ENCODE measurements at places on chromosomes 3 and 15.

GRCh38 chr15:60871731-60872130, 357.4 kb downstream of the RORA start:
- DNase-seq = no peak

- no peak for DNase-seq
Observed at GRCh38 chr3:144104679-144105078, 133.1 kb downstream of the DIPK2A start.

DNA sequence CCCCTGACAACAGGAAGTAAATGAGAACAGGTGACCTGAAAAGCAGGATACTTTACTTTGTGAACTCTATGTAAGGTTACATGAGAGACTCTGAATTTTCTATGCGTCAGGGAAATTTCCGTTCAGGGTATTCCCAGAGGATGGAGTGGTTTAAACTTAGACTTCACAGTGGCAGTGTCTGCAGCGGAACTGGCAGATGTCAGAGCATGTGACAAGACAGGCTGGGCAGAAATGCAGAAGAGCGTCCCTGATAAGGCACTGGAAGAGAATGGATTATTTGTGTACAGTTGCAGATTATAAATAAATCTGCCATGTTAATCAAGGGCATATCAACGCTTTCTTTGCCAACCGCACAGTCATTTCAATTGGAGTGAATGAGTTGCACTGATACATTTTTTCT, 598.4 kb upstream of the ZNF717 start:
- no peak for DNase-seq

- no peak for DNase-seq
Observed at GRCh38 chr15:48622237-48622636, 23.3 kb downstream of the FBN1 start.

DNA sequence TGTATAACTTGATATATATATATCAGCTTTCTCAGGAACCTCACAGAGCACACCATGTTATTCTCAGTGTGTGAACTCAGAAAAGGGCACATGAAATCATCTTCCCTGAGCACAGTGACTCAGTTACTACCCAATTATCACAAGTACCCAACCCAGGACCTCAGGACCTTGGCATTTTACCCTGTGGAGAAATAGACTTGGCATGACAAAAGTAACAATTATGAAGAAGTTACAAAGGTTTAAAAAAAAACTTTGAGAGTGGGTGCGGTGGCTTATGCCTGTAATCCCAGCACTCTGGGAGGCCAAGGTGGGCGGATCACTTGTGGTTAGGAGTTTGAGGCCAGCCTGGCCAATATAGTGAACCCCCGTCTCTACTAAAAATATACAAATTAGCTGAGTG, 52.4 kb downstream of the ONECUT1 start:
- DNase-seq = no peak

DNA sequence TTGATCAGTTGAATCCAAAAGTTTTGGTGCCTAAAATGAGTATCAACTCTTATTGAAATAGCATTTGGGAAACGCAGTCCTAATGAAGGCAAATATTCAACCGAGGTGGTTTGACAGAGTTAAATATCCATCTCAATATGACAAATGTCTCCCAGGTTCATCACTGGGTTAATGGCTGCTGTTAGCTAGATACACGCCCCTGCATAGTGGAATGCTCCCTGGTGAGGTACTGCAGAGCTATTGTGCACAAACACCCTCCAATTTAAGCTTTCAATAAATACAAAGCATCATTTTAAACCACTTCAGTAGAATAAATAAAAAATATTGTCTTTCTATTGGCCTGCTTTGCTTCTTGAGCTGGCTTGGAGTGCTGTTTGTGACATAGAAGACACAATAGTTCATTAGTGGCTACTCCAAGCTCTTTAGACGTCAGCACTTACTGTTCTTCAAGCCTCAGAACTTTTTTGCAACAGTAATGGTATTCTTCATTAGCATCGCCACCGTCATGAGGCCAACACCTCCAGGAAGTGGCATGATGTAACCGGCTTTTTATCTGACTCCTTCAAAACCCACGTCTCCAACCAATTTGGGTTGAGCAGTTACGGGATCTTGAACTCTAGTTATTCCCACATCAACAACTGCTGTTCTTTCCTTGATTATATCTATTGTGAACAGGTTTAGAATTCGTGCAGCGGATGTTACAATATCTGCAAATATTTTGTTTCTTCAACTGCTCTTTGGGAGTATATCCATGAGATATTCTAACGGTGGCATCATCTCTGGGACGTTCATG, 1159.6 kb upstream of the EPHA6 start:
- no peak for DNase-seq

- no peak for DNase-seq
Observed at GRCh38 chr15:67038736-67039135, 26.7 kb upstream of the SMAD3 start.

DNA sequence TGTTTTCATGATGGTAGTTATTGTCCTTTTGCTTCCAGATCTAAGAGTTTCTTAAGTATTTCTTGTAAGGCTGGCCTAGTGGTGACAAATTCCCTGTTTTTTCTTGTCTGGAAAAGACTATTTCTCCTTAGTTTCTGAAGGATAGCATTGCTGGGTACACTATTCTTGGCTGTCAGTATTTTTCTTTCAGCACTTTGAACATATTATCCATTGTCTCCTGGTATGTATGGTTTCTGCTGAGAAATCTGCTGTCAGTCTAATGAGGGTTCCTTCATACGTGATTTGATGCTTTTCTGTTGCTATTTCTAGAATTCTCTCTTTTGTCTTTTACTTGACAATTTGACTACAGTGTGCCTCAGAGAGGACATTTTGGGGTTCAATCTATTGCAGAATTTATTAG, 134.3 kb downstream of the CGGBP1 start:
- DNase-seq = no peak

- no peak for DNase-seq
Observed at GRCh38 chr15:86382341-86382740, 302.7 kb downstream of the AGBL1 start.

GRCh38 chr3:84008623-84009022, 950.2 kb upstream of the CADM2 start:
- no peak for DNase-seq

DNA sequence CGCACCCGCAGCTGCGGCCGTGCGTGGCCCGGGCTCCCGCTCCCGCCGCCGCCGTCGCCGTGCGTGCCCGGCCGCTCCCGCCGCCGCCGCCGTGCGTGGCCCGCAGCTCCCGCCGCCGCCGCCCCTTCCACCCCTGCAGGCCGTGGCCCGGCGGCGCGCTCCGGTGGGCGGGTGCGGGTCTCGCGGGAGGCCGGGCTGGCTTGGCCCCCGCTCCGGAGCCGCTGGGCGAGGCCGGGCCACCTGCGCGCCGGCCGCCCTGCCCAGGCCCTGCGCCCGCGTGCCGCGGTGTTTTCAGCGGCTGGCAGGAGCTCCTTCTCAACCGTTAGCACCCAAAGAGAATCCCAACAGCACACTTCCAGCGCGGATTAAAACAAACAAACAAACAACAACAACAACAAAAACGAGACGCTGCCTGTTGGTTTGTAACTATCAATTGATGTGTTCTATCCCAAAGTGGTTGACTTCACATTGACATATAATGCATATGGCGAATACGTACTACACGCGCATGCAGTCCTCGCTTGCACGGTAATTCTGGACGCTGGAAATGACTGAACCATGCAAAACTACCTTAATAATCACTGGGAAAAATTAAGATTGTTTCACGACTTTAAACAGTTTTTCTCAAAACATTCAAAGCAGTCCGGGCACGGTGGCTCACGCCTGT, 113.7 kb upstream of the GOLGA8J start:
- DNase-seq = no peak

DNA sequence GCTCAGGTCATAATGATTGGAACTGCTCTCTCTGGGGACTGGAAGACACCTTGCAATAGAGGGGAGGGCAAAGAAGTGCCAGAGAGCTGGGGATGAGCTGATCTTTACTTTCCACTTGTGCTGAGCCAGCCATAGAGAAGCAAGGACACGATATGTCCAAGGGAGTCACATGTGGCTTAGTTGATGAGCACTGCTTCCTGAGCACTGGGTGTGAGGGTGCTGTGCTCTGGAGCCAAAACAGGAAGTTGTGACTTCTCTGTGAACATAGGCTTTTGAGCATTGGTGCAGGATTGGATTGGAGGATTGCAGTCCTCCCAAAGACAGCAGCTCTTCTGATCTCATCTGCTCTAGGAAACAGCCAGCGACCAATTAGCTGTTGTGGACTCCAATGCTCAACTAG, 6.7 kb downstream of the PARP14 start:
- no peak for DNase-seq

- DNase-seq = no peak
Observed at GRCh38 chr3:73467211-73467610, 157.5 kb downstream of the PDZRN3 start.

DNA sequence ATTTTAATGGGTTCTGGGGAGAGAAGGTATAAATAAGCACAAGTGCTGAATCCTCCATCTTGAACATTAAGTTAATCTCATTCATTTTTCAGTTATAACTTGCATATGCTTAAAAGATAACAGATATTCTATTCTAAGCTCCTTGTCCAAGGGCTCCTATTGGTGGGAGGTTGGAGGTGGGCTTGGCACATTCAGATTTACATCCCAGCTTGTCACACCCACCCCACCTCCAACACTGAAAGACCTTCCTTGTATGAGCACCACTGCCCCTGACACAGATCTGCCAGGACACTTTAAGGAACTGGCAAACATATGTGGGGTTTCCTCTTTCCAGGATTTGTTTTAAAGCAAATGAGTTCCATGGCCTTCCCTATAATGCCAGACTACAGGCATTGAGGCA, 30.6 kb downstream of the HOMER2 start:
- DNase-seq = no peak

DNA sequence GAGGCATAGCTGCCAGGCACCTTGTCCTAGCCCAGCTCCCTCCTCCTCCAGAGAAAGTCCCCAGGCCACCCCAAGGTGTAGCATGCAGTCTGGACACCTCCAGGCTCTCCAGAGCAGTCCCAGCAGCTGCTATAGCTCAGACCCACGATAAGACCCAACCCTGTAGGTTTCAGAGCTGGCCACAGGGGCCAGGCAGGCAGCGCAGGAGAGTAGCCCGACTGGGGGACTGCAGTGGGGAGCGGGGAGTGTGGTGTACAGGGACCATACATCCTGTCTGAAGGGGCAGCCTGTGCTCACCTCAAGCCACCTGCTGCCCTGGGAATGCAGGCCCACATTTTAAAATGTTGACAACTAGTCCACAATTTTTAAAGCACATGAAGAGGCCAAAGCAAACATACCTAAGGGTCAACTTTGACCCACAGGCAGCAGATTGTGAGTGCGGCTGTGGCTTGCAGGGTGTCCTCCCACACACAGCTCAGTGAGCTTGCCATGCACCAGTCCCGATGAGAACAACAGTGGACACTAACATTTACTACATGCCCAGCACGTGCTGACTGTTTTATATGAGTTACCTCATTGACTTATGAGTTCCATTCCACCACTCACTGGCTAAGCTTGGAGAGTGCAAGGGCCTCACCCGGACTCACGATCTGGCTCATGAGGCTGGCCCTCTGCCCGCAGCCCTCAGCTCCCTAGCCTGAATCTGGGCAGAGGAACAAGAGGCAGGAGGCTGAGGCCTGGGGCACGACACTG, 81.4 kb downstream of the DNAJB8 start:
- peak; percentile 69 for DNase-seq

DNA sequence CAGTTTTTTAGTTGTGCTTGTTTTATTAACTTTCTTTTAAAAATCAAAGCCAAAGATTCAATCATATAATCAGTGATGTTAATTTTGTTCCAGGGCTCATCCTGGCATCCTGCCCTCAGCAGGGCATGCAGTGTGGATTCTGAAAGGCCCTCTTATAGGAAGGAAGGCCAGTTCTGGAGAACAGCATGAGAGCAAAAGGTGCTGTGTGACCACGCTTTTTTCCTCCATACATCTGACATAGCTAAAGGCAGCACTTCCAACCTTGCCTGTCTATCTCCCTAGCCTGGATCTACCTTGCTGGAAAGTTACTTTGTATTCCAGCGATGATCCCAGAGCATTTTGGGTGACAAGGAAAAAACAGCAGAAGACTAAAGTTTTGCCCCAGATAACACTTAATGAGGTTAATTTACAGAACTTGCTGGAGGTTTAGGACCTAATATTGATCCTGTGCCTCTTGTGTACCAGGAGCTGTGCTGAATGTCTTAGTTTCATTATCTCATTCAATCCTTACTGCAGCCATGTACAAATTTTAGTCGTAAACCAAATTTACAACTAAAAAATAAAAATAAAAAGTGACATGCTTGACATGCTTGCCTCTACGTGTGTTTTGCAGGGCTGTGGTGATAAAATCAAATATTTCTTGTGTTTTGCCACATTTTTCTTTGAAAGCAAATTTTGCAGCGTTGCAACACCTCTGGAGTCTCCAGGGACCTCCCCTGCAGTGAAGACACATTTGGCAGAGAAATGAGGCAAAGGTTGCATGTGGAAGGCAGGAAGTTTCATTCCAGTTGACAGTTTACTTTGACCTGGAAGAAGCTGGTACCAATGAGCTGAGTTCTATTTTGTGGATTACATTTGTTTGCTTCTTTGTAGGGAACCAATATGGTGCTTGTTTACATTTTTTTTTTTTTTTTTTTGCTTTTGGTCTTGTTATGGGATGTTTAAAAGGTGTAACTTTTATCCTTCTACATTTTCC, 13.2 kb downstream of the IL1RAP start:
- peak; percentile 59 for DNase-seq

GRCh38 chr3:159872374-159873109, 116.1 kb upstream of the IL12A start:
- DNase-seq = peak; percentile 77

DNA sequence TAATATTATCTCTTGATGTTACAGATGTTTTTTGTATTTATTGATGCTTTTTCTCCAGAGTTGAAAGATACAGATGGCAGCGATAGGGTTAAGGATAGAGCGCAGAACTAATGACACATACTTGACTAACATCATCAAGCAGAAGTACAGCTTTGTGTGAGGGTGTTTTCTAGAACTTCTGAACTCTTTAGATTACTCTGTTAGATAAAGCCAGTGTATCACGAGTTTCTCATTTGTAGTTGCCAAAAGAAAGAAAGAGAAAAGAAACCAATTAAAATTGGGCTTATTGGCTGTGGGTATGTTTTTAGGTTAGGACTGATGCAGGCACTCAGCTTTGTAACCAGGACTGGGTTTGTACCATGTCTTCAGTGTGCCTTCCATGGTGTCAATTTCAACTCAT, 6.6 kb upstream of the GPR171 start:
- no peak for DNase-seq

DNA sequence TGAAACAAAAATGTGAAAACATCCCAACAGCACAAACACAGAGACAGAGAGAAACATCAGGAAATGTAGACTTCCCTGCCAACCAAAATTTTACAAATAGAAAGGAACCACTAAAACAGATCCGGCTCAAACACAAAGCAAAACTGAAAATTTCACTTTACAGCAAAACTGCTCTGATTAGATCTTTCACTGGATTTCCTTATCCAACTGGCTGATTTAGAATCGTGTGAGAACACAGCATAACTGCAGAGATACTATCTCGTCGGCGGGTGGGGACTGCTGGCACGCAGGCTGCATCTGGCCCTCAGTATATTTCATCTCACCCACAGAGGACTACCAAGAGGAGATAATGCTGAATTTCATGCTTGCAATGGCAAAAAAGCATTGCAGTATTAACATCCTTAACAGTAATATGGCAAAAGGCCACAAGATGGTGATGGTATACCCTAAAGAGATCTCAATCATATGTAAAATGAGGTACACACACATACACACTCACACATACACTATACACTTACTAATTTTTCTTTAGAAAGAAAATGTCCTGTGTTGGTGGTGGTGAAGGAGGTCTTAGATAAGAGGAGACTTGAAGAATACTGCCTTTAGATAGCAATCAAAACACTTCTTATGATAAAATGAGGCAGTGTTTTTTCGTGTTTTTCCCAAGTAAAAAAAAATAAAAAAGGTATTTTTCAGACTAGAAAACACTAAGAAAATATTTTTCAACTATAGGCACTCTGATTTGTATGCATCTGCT, 10.6 kb upstream of the LEO1 start:
- DNase-seq = peak; percentile 57

GRCh38 chr3:125990253-125990970, 21.4 kb downstream of the ROPN1B start:
- no peak for DNase-seq
